ENCODE measurements at places on chromosomes 1 and 21. TPM values are rescaled to one million over a fixed set of nuclear protein-coding genes. Genes with fewer than 3 reads are reported as not detected.

DNA sequence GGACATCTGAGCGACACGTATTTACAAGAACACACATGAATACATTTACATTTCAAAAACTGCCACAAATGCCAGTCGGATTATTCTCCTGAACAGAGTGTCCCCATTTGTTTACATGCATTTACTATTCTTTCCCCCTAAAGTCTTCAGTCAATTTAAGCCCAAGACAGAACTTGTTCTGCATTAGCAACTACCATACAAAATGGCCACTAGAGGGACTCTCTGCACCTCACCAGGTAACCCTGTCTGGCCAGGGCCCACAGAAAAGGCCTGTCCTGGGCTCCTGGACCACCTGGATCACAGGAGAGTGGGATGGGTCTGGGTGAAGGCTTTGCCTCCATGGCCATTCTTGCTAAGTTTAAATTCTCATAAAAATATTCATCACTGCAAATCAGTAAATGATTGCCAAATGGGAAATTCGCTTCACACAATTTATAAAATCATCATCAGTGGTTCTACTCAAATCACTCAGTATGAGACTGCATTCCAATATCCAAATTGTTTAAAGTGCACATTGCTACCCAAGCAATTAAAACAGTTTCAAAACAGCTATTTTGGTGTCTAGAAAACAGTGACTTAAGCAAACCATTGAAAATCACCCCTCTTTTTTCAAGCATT is 12.5 kb upstream of the GUCA2A start:
- no peak for DNase-seq

DNA sequence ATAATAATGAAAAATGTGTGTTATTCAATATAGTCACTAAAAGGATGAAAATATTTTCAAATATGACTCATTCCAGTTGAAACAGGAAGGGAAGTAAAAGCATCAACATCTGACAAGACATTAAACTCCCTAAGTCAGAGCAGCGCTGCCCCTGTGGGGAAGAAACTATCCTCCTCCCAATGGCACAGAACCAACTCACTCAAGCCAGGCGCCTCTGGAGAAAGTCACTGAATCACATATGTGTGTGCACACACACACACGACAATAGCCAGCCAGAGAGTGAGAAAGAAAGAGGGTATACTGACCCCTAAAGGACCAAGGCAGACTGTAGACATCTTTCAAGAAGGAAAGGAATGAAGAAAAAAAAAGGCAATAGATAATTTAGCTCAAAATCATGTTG is 126.9 kb downstream of the SETD4 start:
- peak; percentile 48 for DNase-seq

- DNase-seq: no peak
Observed at GRCh38 chr1:113375878-113376277, 14.4 kb upstream of the MAGI3 start.

DNA sequence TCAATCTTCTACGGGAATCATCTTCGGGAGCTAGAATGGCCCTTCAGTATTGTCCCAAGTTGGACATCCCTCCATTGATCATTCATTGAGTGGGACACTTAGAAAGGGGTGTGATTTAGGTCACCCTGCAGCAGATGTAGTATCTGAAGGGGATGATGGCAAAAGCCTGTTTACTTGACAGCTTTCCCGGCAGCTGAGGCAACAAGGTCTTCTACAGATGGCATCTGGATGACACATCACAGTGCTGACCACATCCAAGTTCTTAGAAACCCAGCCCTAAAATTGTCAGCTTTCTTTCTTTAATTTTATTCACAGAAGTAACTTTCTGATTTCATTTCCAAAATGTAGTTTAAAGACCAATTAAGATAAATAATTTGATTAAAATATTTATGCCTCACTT is 150.3 kb downstream of the AMY1C start:
- DNase-seq: no peak

GRCh38 chr1:36731226-36732014 is 248.7 kb upstream of the CSF3R start:
- DNase-seq: no peak

- no peak for DNase-seq
Observed at GRCh38 chr1:231550448-231550781, 21.9 kb downstream of the TSNAX start.

DNA sequence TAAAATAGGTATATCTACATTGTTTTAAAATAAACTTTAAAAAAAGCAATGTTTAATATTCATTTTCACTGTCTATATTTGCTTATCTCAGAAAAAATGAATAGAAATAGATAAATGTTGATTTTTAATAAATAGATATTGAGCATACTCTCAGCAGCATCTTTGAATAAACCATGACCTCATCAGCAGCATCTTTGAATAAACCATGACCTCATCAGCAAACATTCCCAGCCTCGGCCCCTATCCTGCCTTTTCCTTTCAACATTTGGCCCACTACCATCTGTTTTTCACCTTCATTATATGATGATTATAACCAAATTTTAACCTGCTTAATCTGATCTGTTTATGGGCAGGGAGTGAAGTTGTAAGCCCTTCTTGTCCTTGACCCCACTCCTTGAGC is 148.7 kb upstream of the SAMSN1 start:
- no peak for DNase-seq

CCDC27 gene
- not detected for total RNA-seq

KRTAP21-2 gene
- not detected for total RNA-seq

- DNase-seq: no peak
Observed at GRCh38 chr1:44539991-44540730, 134.1 kb downstream of the TMEM53 start.

- DNase-seq: no peak
Observed at GRCh38 chr1:210049616-210050015, 111.6 kb downstream of the SYT14 start.

DNA sequence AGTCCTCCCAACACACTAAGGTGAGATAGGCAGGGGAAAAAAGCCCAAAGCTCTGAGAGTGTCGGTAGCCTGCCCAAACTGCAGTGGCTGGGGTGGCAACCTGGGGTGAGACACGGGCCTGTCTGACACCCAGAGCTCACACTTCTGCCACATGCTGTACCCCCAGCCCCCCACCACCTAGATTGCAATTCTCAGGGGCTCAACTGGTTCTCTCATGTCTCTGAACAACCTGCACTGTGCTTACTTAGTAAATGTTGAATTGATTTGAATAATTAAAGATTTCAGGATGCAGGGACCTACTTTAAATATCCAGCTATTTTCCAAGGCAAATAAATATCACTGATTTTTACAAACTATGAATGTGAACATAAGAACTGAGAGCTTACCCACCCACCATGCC is 115.5 kb downstream of the EDEM3 start:
- no peak for DNase-seq

VASH2 gene
- total RNA-seq: 0.92 TPM

- no peak for DNase-seq
Observed at GRCh38 chr1:44270686-44271628, 57.7 kb downstream of the DMAP1 start.

GRCh38 chr1:213057264-213058059 is 6.4 kb downstream of the RPS6KC1 start:
- no peak for DNase-seq

TMEM61 gene
- 2.3 TPM for total RNA-seq

GRCh38 chr1:162847839-162848453 is 13.0 kb downstream of the CCDC190 start:
- DNase-seq: peak; percentile 75

GRCh38 chr1:89063094-89063493 is 1.9 kb downstream of the GBP1 start:
- no peak for DNase-seq

OPTC gene
- not detected for total RNA-seq

DNA sequence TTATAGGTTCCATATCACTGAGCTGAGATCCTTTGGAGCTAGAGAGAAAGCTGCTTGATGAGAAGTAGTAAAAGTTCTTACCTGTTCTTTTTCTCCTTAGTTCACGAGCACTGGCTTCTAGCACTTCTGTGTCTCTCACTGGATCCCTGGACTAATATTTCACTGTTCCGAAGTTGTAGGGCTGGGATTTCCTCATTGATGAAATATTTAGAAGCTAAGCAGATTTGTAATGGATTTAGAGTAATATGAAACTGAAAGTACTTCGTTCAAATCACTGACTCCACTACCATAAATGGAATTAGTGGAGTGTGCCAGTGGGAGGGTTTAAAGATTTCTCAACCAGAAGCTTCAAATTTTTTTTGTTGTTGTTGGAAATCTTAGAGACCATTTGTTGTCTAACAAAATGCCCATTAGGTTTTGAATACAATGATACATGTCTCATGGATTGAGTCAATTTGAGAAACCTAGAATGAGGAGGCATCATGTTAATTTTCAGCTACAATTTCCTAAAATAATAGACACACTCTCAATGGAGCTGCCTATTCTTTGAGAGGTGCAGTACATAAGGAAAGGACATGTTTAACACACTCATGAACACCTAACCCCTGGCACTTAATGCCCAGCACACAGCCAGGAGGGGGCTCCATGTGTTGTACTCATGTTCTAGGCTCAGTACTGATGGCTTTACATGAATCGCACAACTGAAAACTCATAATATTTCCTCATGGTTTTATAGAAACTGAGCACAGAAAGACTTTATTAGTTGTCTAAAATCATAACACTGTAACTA is at the start of gene GBP1:
Gene GBP1, minus strand, starts transcription at position 130 of the 790 bp plus-strand sequence. CDS start 1,974 bp downstream, outside the sequence.
- DNase-seq: peak; percentile 42

CENPF gene
- total RNA-seq: 3.5 TPM

- DNase-seq: no peak
Observed at GRCh38 chr1:87051965-87052364, 137.5 kb downstream of the HS2ST1 start.

DNA sequence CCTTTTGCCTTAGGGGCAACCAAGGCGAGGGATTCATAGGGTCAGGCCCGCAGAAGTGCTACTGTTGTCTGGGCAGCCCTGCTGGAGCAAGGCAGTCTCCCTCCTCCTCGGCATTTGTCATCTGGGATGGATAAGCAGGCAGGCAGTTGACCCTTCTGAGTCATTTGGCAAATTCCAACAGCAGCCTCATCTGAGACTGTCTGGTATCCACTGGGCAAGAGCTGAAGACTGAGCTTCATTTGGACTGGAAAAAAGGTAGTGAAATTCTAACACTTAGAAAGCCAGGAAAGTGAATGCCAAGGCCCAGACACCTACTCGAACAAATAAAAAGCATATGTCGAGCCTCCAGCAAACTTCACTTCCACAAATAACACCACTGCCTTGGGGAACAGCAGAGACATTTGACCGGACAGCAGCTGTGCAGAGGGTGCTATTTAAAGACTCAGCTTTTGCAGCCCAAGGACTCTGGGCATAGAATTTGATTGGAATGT is 4.0 kb upstream of the ZBTB40 start:
- DNase-seq: no peak

UMODL1 gene
- total RNA-seq: not detected

DNA sequence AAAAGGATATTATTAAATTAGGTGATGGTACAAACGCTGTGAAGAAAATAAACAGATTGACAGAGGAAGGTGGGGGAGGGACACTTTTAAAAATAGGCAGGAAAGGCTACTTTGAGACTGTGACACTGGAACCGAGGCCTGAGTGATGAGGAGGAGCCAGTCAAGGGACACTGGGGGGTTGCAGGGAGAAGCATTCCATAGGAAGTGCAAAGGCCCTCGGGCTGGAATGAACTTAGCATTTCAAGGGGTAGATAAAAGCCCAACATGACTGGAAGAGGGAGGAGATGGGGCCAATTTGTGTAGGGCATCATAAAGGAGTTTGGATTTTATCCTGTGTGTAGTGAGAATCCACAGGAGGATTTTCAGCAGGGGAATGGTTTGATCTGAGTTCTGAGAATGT is 15.9 kb downstream of the C1orf94 start:
- DNase-seq: no peak

DNA sequence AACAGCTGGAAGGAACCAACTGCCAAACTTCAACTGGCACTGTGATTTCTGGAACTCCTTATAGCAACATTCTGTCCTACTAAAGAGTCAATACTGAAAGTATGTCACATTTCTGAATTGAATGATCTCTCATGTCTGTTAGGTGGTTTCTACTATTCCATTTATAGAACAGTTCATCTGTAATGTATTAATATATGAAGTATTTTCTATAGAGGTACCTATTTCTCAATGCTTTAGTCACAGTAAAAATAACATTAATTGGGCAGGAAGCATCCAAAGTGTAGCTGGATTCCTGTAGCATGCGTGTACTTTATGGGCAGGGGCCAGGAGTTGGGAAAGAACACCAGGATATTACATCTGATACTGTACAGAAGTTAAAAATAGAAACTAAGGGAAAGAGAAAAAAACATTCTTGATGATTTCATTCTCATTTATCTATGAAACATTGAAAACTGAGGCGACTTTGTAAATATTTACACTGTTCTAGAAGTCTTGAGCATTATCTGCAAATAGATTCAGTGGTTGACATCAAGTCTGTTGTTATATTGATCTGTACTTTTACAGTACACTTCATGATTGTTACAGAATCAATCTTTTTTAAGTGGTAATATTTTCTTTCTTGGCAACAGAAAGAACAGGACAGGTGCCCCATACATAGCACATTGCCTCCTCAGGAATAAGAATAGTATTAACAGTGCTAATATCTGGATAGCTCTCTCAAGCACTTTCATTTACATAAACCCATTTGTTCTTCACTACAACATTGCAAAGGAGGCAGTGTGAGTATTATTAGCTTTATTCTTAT is 6.2 kb upstream of the ZNF281 start:
- peak; percentile 62 for DNase-seq

DNA sequence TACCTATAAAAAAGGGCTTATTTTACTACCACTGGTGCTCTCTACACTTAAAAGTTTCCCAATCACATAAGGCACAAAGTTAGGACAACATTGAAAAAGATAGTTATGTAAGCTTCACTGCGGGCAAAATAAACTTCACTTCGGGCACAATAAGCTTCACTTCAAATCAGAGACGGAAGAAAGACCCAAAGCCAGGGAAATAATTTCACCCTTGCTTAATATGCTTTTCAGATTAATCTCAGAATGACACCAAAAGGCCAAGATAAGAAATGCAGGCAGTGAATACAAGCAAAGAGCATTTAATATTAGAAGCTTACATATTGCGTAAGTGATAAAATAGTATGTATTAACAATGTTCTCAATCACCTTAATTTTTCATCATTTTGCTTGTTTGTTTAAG is 444.2 kb downstream of the SETD4 start:
- no peak for DNase-seq

- DNase-seq: no peak
Observed at GRCh38 chr21:32645261-32646182, 33.3 kb upstream of the CFAP298 start.

- DNase-seq: no peak
Observed at GRCh38 chr1:219492717-219493116, 120.2 kb downstream of the ZC3H11B start.

GRCh38 chr1:209609791-209610630 is 26.5 kb downstream of the CAMK1G start:
- DNase-seq: no peak

DNA sequence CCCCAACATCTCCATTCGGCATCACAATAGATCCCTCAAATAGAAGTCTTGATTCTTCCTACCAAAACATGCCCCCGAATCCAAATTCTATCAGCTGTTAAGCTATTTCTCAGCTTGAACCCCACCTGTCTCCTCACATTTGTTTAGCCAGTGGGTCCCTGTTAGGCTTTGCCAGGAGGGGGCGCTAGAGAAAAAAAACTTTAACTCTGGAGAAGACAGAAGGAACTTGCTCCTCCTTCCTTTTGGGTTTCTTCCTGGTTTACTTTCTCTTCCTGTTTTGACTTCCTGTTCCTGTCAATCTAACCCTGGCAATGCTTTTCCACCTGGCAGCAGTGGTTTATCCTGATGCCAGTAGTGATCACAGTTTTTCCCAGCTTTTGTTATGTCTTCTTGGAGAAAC is 95.6 kb upstream of the KCNK1 start:
- DNase-seq: no peak

KRTAP10-10 gene
- not detected for total RNA-seq

GRCh38 chr1:178540646-178541045 is 27.7 kb downstream of the TEX35 start:
- no peak for DNase-seq

PRAMEF7 gene
- not detected for total RNA-seq

GREM2 gene
- 52.2 TPM for total RNA-seq

GRCh38 chr1:203026031-203026665 is at the start of gene PPFIA4:
PPFIA4 (plus strand) TSS chr1:203026491; CDS start chr1:203039009, 12,518 bp downstream.
- DNase-seq: peak; percentile 88

Measured in mucosa of gallbladder (tissue), 1 donor.